Urothelium cell line (cell line): ENCODE measurements at places on chromosomes 12 and 14.
A peak's percentile ranks its signal among the peaks of the same experiment; 100 is the strongest.

GRCh38 chr12:112170376-112170775 lies 45.0 kb downstream of the TRAFD1 start:
- peak; percentile 20 for DNase-seq

- no peak for DNase-seq
Measured at GRCh38 chr14:37594971-37595808, at the start of the genes FOXA1 and TTC6. FOXA1 (minus strand) TSS chr14:37595249; CDS start chr14:37594972, 277 bp downstream. TTC6 (plus strand) TSS chr14:37595629; CDS start chr14:37622065, 26,436 bp downstream.

- no peak for DNase-seq
Measured at GRCh38 chr12:1642513-1642912, 13.5 kb downstream of the WNT5B start.

DNA sequence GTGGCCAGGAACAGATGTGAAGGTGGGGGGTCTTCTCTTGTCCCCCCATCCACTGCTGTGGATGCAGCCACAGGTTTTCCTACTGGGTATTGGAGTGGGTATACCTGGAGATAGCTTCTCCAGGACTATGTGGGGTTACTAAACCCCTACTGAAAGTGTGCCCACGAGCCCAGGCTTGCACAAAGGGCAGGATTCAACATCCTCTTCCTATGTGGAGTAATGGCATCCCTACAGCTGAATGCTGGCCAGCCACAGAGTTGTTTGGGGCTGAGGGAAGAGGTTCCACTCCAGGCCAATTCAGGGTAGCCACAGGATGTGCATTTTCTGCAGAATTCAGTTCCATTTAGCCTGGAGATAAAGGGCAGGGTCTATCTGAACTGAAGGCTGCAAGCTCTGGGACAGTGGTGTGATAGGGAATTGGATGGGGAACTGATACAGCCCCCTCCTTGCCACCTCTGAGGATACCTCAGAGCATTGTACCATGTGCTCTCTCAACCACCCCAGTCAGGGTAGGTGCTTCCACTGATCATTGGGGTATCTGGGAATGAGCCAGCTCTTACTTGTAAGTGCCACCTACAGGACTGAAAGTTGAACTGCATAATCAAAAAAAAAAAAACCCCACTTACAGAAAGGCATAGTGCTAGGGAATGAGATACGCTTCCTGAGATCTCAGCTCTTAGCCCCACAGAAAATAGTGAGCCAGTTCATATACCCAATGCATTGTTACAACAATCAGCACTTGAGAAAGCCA lies 187.1 kb downstream of the KITLG start:
- no peak for DNase-seq

DNA sequence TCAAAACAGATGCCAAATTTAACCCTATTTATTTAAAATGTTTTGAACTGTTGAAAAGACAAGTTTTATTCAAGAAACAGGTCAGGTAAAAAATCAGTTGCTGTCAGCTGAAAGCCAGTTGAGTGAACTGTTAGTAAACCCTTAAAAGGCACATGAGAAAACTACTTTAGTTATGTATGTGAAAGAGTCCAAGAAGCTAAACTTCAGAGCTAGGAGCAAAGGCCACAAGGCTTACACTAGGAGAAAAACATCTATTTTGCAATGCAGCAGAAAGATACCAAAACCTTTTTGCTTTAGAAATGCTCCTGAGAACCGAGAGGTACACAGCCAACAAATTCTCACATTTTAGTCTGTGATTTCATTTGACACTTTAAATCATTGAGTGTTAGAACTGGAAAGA lies 375.2 kb downstream of the FSCB start:
- DNase-seq = no peak

- peak; percentile 26 for DNase-seq
Measured at GRCh38 chr12:96578526-96579125, 89.2 kb downstream of the CFAP54 start.

DNA sequence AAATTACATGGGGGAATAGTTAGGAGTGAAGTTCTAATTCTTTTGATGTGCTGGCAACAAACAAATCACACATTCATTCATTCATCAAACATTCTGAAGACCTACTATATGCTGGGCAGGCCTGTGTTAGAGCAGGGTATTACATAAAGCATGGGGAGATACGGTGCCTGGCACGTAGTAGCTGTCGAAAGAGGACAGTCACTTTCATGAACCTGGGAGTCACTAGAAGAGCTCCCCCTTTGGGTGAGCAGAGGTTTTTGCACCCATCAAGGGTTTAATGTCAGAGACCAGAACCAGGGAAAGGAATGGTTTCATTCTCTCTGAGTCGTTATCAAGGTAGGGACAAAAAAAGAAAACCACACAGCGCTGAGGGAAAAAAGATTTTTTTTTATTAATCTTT lies 10.0 kb downstream of the LHX5 start:
- peak; percentile 67 for DNase-seq

- no peak for DNase-seq
Measured at GRCh38 chr12:125220404-125221273, 155.4 kb downstream of the AACS start.

DNA sequence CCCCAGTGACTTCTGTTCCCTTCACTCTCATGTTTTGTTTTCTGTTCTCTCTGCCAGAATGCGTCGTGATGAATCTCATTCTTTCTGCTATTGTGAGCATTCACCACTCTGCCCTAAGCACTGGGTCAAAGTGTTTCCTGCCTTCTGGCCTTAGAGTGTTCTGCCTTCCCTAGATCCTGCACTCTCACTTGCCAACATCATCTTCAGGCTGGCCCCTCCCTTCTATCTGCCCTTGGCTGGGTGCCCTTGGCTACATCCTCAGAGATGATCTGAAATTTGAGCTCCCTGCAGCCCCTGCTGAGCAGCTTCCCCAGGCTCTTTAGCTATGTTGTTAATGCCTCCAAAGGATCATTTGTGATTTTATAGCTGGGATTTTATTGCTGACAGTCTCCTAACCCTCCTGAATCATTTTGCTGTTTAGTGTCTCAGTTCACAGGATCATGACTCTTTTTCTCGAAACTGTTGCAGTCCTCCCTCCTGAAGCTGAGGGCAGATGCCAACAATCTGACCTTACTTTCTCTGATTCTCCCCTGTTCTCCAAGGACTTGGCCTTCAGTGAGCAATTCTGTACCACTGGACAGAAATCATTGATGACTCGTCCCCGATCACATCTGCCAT lies 4.5 kb downstream of the DHRS2 start:
- peak; percentile 36 for DNase-seq

- no peak for DNase-seq
Measured at GRCh38 chr12:50612882-50613281, 108.1 kb downstream of the DIP2B start.

- DNase-seq = no peak
Measured at GRCh38 chr12:19110221-19110940, 19.2 kb upstream of the PLEKHA5 start.

- DNase-seq = peak; percentile 42
Measured at GRCh38 chr12:111692575-111693210, 6.8 kb downstream of the ACAD10 start.

DNA sequence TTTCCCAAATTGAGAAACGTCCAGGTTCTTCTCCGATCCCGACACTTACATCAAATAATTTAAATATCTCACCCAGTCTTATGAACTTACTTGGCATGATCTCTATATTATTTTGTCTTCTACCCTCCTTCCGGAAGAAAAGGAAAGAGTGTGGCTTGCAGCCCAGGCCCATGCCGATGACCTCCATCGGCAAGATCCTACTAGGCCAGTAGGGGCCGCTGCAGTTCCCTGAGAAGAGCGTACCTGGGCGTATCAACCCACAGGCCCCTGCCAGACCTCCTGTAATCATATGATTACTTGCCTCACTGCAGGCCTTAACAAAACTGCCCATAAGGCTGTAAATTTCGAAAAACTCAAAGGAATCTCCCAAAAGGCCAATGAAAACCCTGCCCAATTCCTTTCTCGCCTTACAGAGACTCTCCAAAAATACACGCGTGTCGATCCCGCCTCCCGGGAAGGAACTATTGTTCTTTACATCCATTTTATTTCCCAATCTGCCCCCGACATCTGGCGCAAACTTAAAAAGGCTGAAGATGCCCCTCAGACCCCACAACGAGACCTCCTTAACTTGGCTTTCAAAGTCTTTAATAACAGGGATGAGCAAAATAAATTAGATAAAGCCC lies 69.6 kb downstream of the MOK start:
- DNase-seq = peak; percentile 81

DNA sequence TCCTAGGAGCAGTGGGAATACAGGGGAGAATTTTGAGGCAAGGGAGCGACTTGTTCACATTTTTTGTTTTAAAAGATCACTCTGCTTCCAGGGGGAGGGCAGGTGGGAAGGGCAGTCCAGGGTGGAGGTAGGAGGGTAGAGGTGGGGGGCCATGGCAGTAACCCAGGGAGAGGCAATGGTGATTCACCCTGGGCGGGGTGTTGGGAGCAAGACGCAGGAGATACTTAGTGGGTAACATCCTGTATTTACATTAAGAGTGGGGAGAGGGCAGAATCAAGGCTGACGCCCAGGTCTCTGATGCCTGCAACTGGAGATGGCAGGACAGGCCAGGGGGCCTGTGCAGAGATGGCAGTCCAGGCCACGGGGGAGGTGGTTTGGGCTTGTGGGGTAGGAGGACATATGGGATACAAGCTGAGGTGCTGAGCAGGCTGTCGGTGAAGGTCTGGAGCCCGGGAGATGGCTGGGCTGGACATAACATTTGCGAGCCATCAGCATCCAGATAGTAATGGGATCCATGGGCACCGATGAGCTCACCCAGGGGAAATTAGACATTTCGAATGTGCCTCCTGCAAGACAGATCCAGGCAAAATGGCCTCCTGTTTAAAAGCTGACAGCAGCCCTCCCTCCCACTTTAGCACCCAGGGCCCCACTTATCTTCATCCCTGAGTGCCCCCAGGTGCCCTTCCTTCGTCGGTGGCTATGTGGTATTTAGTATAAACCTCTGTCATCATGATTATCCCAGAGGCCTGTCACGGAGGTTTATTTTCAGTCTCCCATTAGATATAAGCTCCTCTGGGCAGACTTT lies 9.3 kb downstream of the EML1 start:
- DNase-seq = no peak

- no peak for DNase-seq
Measured at GRCh38 chr14:75044752-75045151, 6.5 kb downstream of the MLH3 start.

- DNase-seq = no peak
Measured at GRCh38 chr14:51310505-51310944, 70.5 kb downstream of the TMX1 start.

GRCh38 chr12:55019784-55020183 lies at the start of gene NEUROD4:
NEUROD4 (plus strand) TSS chr12:55019974; CDS start chr12:55026440, 6,466 bp downstream.
- peak; percentile 87 for DNase-seq

DNA sequence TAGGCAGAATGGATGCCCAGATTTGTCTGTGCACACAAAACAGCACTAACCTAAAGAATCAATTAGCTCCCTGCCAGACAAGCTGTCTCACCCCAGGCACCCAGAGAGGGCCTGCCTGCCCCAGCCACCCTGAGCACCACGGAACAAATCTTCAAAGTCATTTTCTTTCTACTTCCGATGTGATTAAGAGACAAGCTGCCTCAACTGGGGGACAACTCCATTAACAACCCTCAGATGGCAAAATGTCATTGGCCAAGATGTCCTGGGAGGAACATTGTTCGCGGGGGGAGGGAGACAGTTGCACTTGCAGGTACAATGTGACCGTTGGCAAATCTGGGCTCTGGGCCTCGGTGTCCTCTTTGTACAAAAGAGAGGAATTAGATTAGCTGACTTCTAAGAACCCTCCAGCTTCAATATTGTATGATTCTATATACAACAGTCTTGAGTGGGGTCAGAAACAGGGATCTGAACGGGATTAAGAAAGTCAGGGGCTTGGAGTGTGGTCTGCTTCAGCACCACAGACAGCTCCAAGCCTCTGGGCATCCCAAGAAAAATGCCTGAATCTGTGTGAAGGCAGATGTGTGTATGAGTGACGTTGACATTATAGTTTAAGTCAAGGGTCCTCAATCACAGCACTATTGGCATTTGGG lies 42.8 kb upstream of the CMKLR1 start:
- DNase-seq = no peak

GRCh38 chr12:120421701-120422100 lies 16.2 kb upstream of the COX6A1 start:
- DNase-seq = no peak
